Activated CD4-positive, alpha-beta T cell treated with anti-CD3 and anti-CD28 coated beads, Interleukin-2, Interleukin-6, amounts not matched to agents 100 ng/mL and 50 ng/mL, durations not matched to agents 16 hours and 8 hours (primary cell): ENCODE measurements at places on chromosomes 11 and 22.

DNA sequence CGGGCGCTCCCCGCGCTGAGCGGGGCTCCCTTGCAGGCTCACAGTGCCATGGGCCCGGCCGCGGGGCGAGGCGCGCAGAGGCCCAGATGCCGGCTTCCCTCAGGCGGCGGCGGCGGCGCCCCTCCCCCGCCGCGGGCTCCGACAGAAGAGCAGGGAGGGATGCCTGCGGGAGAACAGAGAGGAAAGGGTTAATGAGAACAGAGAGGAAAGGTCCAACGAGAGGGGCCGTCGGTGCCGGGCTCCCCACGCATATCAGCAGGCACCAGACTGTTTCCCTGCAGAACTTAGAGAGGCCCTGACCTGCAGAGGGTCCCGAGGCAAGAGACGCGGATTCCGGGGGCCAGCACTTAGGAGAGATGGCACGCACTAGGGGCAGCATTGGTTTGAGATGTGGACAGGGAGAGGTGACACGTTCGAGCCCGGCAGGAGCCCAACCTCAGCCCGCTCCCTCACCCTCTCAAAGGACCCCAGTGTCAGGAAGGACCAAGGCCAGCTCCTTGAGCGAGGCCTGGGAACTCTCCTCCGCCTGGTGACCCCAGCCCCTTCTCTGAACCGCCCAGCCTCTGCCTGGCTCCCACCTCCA lies 9.1 kb downstream of the NRXN2 start:
- no peak for DNase-seq

DNA sequence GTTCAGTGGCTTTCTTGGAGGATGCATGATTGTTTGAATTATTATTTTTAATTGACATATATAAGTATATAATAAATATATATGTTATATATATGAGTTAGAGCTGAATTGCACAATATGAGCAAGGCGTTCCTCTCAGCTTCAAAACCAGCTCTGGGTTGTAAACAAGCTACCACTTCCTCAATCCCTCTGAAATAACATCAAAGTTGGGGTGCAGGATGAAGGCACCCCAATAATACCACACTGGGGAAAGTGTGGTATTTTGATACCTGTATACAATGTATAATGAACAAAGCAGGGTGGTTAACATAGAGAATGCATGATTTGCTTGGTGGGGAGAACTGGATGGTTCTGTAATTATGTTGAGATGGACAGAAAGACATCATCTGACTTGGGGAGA lies 1.7 kb upstream of the SORL1 start:
- no peak for DNase-seq

DNA sequence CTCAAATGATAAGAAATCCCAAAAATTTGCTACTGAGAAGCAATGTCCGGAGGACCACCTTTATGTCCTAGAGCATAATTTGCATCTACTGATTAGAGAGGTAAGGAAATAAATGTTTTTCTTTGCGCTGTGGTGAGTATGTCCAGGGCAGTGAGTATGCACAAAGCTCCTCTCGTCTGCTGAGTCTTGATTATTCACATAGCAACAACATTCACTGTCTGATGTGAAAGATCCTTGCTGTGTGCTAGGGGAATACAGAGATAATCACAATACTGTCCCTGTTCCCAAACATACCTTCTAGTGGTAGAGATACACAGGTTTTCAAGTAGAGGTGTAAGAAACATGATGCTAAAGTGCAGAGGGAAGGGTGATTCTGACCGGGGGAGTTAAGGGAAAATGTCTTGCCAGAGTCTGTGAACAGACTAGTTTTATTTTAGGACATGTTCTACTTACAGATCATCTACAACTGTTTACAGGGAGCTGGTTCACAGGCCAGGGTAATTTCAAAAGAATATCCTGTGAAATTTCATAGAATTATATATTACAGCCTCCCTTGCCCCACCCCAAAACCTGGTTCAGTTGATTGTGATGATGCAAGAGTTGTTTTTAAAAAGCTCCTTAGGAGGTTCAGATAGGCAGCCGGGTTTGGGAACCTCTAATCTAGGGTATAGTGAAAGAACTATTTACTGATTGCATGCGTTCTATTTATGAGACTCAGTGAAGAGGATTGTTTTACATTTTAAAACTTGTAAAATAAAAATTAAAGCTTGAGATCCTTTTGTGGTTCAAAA lies 12.6 kb downstream of the MED17 start:
- DNase-seq: no peak

GRCh38 chr11:77636731-77637344 lies 756 bp downstream of the CLNS1A start:
- peak; percentile 24 for DNase-seq

GRCh38 chr11:114812733-114813132 lies 134.4 kb downstream of the NXPE2 start:
- DNase-seq: no peak

DNA sequence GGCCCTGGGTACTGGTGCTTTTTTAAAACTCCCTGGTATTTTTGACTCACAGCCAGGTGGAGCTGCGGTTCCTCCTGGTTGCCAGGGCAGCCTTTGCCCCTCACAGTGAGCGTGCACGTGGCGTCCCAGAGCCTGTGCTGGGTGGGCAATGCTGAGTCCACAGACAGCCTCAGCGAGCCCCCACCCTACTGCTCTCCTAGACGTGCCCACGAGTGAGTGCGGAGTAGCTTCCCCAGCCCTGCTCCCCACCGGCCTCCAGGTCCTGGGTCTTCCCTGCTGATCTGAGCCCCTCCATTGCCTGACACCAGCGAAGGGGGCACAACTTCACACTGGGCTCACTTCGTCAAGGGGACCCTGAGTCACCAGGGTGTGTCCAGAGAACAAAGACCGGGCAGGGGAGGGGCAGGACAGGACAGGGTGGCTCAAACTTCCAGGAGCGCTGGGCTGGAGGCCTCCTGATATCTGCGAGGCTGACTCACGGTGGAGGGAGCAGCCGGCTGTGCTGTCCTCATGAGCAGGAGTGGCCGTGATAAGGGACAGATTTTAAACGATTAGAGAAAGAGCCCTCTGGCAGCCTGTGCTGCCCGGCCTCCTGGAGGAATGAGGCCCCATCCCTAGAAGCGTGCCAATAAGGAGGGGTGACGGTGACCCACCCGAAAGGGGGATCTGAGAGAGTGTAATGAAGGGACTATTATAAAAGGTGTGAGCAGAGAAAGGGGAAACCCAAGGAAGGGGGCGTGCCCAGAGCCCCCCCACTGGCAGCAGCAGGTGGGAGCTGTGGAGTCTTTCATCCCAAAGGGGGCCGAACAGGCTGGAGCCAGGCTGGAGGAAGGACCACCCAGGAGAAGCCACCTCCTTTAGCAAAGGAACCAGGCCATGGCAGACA lies 129.3 kb upstream of the FGF3 start:
- no peak for DNase-seq

DNA sequence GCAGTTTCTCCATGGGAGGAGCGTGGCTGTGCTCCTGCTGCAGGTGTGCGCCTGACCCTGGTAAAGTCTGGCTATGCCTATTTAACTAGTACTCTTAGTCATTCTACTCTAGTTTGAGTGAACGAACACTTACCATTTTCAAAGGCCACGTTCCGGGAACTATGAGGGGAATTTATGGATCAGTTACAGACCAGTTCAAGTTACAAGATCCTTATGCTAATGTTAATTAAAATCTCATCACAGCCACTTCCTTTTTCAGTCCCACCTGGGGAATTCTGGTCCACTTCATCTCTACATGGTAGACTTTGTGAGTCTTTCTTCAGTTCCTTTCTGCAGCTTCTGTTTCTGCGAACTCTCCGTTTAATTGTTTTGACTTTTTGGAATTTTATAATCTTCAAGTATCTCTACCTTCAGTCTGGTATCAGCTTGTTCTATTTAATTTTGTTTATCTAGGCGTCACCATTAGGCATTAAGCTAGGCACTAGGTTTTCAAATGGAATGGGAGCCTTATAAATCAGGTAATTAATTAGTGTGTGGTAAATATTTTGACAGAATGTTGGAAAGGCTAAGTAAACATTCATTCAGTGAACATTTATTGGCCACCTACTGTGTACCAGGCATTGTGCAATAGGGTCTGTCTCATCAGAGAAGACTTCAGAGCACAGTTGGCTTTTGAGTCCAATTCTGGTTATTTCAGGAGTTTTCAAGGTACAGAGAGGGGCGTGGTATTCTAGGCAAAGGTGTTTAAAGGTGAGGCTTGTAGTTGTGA lies 78.9 kb downstream of the GRK3 start:
- DNase-seq: no peak

GRCh38 chr22:22687638-22688500 lies 43.5 kb downstream of the GGTLC2 start:
- peak; percentile 34 for DNase-seq

DNA sequence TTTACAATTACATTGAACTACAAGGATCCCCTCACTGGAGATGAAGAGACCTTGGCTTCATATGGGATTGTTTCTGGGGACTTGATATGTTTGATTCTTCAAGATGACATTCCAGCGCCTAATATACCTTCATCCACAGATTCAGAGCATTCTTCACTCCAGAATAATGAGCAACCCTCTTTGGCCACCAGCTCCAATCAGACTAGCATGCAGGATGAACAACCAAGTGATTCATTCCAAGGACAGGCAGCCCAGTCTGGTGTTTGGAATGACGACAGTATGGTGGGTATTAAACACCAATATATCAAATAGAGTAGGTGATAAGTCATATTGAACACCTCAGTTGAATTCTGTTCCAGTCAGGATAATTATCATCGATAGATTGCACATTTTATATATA lies 4.4 kb downstream of the FBXO7 start:
- no peak for DNase-seq

GRCh38 chr11:87432022-87432421 lies 394.3 kb downstream of the TMEM135 start:
- no peak for DNase-seq

DNA sequence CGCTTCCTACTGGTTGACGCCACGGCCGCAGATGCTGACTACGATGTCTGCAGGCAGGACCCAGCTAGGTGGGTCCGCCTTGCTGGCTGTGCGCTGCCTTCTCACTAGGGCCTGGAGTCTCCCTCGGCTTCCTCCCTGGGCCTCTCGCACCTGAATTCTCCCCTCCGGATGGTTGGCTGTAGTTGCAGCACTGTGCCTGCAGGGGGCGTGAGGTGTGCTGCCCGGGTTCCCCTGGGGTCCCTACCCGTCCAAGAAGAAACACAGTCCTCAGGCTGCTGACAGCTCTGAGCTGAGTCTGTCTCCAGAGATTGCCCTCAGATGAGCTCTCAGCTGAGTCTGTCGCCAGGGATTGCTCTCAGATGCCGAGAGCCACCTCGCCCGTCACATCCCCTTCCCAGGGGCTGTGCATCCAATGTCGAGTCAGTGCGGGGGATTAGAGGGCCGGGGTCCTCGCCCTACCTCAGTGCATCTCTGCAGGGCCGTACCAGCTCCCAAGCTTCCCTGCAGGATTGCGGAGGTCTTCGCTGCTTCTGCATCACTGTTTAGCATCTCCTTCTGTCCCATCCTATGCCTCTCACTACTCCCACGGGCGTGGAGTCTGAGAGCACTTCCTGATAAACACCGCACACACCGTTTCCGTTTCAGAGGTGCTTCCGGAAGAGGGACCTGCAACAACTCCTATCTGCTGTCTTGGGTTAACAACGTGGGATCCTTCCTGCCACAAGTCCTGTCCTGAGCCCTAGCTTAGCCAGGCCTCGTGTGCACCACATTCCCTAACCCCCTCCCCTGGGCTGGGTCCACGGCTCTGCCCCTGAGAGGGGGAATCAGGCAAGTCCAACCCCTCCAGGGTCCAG lies 196.9 kb downstream of the CSNK2A3 start:
- DNase-seq: peak; percentile 51

DNA sequence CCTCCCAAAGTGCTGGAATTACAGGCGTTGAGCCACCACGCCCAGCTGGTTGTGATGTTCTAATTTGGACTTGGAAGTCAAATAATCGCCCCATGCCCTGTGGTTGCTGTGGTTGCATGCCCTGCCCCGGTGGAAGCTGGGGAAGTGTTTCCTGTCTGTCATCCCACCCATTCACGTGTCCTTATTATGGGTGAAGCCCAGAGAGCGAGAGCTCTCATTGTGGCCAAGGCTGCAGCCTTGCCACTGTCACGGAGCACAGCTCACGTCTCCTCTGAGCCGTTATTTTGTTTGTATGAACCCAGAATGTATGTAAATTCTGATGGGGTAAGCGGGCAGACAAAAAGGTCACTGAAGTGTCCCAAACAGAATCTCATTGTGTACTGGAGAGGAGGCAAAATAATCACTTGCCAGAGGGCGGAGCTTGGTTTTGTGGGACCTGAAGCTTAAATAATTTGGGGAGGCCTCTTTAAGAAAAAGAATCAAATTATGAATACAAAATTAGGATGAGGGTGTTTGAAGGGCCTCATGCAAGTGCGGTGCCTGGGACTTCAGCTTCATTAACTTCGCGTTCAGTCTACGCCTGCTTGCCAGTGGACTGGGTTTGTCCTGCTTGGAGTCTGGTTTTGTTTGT lies 25.8 kb upstream of the TREH start:
- no peak for DNase-seq

- DNase-seq: no peak
Observed at GRCh38 chr11:122100756-122101080, 15.3 kb downstream of the BLID start.

- no peak for DNase-seq
Observed at GRCh38 chr22:38923463-38924346, 33.7 kb upstream of the APOBEC3A start.

GRCh38 chr22:45881524-45881875 lies 95.5 kb downstream of the WNT7B start:
- DNase-seq: no peak

- DNase-seq: no peak
Observed at GRCh38 chr11:26762089-26762488, 40.2 kb upstream of the SLC5A12 start.

- no peak for DNase-seq
Observed at GRCh38 chr22:45090497-45090910, 73.2 kb upstream of the NUP50 start.

- no peak for DNase-seq
Observed at GRCh38 chr11:6397636-6398035, 7.4 kb downstream of the SMPD1 start.

DNA sequence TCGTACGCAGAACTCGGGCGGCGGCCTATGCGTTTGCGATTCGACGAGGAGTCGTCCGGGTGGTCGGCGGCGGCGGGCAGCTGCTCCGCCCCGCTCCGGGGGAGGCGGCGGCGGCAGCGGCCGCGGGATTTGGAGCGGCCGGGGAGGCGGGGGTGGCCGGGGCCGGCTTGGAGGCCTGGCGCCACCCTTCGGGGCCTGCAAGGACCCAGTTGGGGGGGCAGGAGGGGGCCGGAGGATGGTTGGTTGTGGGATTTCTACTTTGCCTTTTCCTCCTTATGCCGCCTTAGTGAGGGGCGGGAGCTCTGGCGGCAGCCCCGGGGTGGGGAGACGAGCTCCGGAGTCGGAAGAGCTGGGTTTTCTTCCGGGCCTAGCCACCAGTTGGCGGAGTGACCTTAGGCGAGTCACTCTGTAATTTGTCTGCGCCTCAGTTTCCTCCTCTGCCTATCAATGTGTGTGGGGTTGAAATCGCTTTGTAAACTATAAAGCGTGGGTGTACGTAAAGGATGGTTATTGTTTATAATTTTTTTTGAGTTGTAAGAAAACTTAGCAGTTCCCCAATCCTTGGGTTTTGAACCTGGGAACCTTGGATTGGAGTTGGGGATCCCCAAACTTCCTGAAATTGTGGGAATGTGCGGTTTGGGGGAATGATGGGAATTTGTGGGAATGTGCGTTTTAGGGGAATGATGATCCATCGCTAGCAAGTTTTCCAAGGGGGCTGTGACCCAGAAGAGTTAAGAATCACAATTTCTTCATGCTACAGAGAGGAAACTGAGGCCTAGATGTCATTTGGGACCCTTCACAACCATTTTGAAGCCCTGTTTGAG lies 679 bp downstream of the TUG1 start:
- peak; percentile 52 for DNase-seq
